ENCODE measurements at places on chromosomes 13 and 19. TPM values are rescaled to one million over a fixed set of nuclear protein-coding genes. Genes with fewer than 3 reads are reported as not detected.

The RASAL3 gene
- total RNA-seq: not detected

The MLNR gene
- total RNA-seq: 0.51 TPM

The FOXA3 gene
- 0.77 TPM for total RNA-seq

The FGF22 gene
- total RNA-seq: 0.62 TPM

Data from A549 treated with CpdA at 1 μM for 4 hours (cell line).